ENCODE measurements at places on chromosomes 5 and 9. TPM values are rescaled to one million over a fixed set of nuclear protein-coding genes. Genes with fewer than 3 reads are reported as not detected.

- DNase-seq: no peak
These were observed 37.3 kb downstream of the STK10 start for GRCh38 chr5:172150514-172151425.

- DNase-seq: no peak
These were observed 193.2 kb upstream of the RORB start for GRCh38 chr9:74303945-74304344.

- no peak for DNase-seq
These were observed 882.7 kb downstream of the TLE1 start for GRCh38 chr9:80806671-80807070.

GRCh38 chr5:134659456-134659855 lies 10.9 kb downstream of the SEC24A start:
- peak; percentile 56 for DNase-seq

DNA sequence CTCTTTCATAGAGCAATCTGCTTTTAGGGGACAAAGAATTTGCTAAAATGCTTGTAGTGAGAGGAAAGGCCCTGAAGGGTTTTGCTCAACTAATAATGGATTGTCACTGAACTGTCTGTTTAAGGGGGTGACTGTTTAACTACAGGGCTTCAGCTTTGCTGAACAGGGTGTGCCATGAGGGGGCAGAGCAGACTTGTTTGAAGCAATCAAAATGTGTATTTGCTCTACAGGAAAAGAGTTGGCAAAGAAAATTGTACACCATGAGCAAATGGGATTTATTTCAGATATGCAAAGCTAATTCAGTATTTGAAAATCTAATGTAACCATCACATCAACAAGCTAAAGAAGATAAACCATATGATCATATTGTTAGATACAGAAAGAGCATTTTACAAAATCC lies 154.3 kb downstream of the GABRG2 start:
- DNase-seq: no peak

GRCh38 chr5:75367401-75367800 lies 30.4 kb downstream of the HMGCR start:
- peak; percentile 32 for DNase-seq

DNA sequence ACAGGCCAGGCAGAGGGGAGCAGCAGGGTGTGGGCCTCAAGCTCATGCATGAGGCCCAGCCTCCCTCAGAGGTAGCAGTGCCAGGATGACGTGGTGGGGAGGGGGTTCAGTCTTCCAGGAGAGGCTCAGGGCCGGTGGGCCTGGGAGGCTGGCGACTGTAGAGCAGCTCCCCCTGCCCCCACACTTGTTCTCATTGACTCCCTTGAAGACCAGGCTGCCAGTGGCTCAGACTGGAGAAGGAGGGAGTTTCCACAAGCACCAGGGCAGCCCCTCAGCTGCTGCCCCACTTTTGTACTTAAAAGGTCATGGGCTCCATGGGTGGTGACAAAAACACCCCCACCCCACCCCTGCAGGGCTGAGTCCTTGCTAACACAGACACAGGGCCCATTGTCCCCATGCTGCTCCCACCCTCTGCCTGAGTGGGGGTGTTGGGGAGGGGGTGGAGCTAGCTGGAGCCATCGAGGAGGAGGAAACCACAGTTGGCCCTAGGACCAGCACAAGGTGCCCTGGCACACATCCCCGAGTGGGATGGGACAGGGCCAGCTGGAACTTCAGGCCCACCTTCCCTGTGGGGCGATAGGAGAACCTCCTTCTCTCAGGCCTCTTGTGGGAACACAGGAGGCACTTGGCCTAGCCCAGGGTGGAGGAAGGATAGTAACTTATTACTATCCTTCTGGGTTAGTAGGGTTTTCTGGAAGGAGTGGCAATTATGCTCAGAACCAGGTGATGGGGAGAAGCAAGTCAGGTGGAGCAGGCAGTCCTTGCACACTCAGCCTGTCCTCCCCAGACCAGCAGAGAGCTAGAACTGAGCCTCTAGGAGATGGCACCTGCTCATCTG lies 10.7 kb downstream of the PDLIM4 start:
- DNase-seq: no peak

Gene DBH
- not detected for polyA plus RNA-seq

GRCh38 chr9:85216601-85217000 lies 525.2 kb downstream of the AGTPBP1 start:
- DNase-seq: no peak

Gene KCNV2
- not detected for polyA plus RNA-seq

GRCh38 chr5:136656811-136657210 lies 291.5 kb upstream of the TRPC7 start:
- peak; percentile 33 for DNase-seq

Gene CMYA5
- 0.04 TPM for polyA plus RNA-seq

- no peak for DNase-seq
These were observed 311.5 kb upstream of the DAP start for GRCh38 chr5:11072568-11072967.

DNA sequence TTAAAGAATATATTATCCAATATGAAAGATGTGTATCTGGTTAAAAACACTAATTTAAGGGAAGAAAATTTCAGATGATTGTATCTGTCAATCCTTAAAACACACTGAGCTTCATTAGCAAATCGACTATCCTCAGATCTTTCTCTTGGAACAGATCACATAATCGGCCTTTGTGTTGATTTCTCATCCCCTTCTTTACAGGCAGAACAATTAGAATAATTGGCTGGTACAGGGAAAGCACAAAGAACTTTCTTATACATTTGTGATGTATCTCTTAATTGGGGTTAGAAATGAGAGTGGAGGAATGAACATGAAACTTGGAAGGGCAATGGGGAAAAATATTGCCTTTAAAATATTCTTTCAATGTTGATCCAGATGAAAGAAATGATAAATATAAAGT lies 662.1 kb downstream of the TLE4 start:
- DNase-seq: no peak

- no peak for DNase-seq
These were observed 230.0 kb upstream of the IRX1 start for GRCh38 chr5:3365501-3366215.

- DNase-seq: peak; percentile 79
These were observed 71.3 kb downstream of the TMC1 start for GRCh38 chr9:72592502-72593403.

- DNase-seq: no peak
These were observed 128.0 kb downstream of the NPR3 start for GRCh38 chr5:32839106-32839505.

Gene WNT8A
- polyA plus RNA-seq: not detected

- no peak for DNase-seq
These were observed 310.4 kb downstream of the SLF1 start for GRCh38 chr5:94928891-94929290.

DNA sequence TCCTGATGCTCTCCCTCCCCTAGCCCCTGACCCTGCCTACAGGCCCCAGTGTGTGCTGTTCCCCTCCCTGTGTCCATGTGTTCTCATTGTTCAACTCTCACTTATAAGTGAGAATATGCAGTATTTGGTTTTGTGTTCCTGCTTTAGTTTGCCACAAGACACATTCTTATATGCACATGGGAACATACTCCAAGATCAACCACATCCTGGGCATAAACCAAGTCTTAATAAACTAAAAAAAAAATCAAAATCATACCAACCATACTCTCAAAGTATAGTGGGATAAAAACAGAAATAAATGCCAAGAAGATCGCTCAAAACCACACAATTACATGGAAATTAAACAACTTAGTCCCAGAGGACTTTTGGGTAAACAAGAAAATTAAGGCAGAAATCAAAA lies 11.2 kb upstream of the ZCCHC9 start:
- DNase-seq: no peak

Gene NIPBL
- 15.5 TPM for polyA plus RNA-seq

- DNase-seq: peak; percentile 35
These were observed 23.8 kb downstream of the PHAX start for GRCh38 chr5:126624534-126624933.

DNA sequence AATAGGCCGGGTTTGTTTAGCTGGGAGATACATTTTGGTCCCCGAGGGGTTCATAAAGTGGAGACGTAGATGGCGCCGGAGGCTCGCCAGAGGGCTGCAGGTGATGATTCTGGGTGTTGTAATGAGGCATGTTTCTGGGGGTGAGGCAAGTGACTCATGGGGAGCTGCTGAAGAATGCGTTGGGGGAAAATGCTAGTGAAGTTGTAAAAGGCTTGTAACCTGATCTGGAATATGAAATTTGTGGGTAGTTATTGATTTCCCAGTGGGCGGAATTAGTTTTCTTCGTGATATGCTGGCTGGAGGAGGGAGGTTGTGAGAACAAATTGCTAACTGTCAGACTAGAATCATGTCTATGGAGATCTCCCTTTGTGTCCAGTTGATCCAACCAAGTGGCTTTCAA lies 158.3 kb downstream of the DOCK2 start:
- no peak for DNase-seq

- DNase-seq: no peak
These were observed 113.8 kb downstream of the ALDH1A1 start for GRCh38 chr9:72839085-72839484.

Measured in endothelial cell of umbilical vein (primary cell).